Omental fat pad (tissue), 4 donors: ENCODE measurements at places on chromosomes 3 and 15.

GRCh38 chr3:66933233-66933632 is 64.9 kb upstream of the KBTBD8 start:
- no peak for DNase-seq

DNA sequence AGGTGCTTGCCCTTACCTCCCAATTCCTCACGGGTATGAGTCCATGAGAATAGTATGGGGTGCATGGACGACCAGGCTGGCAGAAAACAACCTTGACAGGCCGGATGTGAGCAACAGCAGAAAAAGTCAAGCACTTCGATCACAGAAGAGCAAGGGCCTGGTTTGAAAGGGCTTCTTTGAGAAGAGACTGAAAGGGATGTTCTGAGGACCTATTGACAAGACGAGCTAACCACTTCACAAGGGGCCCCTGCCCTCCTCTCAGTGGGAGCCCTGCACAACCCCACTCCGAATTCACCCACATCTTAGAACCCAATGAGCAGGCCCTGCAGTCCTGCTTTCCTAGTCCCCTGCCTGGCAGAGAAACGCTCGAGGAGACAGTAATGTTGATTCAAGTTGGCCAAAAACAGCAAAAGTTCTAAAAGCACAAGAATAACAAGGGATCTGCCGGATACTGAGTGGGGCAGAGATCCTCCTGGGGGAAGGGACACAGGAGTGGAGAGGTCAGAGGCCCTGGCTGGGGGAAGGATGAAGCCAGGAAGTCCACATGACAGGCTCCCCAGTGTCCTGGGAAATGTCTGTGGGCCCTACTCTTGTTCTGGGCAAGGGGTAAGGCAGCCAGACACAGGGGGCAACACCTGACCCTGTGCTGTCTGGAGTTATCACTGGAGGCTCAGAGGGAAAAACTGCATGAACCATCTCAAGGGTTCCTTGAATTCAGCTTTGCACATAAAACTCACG is 14.8 kb upstream of the CX3CR1 start:
- no peak for DNase-seq

GRCh38 chr3:190088890-190089289 is 31.8 kb downstream of the P3H2 start:
- no peak for DNase-seq

GRCh38 chr3:185813691-185814215 is 11.1 kb downstream of the IGF2BP2 start:
- DNase-seq: no peak

DNA sequence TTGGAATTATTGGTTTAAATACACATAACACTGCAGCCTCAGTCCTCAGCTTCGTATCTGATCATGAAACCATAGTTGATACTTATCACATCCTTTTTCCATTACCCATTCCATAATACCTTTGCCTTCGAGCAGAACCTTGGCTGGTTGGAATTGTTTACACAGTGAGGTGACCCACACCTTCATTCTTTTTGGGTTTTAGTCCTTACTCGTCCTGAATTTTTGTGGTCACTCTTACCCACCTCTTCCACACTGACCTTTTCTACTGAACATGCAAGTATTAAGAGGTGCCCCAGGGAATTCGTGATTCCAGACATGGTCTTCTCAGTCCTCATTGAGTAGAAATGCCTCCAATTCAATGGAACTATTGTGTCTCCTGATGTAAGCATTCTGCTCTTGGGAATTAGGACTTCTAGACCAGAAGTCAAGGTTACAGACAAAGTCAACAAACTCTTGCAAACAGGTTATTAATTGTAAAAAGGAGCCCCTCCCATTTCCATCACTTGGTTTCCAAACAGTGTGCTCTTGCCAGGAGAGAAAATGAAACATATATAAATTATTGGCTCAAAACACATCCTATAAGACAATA is 37.7 kb downstream of the SCN11A start:
- no peak for DNase-seq

DNA sequence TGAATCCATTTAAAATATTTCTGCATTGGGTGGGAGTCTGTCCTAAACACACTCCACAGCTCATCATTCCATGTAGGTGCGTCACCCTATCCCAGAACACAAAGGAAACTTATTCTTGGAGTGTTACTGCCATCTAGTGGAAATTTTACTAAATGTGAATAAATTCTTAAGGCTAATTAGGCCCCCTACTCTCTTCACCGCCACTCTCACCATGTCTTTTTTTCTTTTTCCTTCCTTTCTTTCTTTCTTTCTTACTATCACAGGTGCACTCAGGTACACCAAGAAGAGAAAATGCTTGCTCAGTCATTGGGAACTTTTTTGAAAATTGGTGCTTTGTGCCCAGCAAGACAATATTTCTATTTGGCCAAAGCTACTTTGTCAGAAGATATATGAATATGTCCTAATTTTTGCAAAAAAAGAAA is 26.4 kb upstream of the ATP8B4 start:
- no peak for DNase-seq

DNA sequence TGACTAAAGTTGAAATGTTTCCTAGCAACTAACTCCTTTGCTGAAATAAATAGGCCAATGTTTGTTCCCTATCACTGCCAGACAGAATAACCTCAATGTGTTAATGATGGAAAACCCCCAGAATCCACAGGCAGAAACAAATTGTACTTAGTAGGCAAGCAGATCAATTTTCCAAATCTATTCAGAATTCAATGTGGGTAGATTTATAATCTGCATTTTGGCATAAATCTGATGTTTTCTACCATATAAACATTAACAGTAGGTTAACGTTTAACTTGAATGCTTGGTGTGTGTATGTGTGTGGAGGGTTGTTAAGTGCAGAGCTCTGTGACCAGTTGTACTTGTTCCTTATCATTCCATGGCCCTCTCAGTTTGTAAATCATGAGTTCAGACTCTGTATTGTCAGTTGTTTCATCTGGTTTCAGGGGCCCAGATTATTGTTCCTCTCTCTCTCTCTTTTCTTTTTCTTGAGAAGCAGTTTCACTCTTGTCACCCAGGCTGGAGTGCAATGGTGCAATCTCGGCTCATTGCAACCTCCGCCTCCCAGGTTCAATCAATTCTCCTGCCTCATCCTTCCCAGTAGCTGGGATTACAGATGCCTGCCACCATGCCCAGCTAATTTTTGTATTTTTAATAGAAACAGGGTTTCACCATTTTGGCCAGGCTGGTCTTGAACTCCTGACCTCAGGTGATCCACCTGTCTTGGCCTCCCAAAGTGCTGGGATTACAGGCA is 32.8 kb downstream of the PLSCR1 start:
- no peak for DNase-seq

DNA sequence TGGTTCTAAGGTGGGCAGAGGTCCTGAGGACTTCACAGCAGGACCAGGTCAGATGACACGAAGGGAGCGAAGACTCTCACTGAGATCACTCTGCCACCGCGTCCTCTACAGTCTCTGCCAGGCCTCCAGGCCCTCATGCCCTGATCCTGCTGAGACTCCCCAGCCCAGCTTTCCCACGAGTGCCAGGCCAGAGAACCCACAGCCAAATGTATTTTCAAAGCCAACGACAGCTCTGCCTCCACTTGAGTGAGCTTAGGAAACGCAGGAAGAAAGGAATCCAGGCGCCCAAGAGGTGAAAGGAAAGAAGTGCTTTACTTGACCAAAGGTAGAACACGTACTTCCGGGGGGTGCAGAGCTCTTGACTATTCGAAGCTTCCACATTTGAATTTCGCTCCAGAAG is 275.0 kb downstream of the XXYLT1 start:
- DNase-seq: no peak

GRCh38 chr3:123406598-123406997 is 42.3 kb downstream of the ADCY5 start:
- DNase-seq: no peak

DNA sequence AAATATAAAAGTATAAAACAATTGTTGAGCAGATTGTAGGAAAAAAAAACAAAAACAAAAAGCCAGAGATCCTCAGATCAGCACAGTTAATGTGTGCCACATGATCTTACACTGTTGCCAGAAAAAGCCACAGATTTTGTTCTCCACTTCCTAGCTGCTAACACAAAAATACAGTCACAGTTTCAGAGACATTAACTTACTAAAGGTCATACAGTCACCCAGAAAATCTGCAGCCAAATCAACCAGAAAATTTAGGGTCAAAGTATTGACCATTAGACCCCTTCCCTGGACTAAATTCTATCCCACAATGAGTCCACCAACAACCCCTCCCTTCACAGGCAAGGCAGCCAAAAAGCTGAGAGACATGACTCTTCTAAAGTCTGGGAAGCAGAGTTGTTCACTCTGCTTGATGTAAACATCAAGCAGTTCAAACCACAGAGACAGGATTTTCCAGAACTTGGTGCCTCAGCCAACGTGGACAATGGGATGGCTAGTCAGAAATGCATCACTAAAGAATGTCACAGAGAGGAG is 59.1 kb downstream of the SST start:
- no peak for DNase-seq

DNA sequence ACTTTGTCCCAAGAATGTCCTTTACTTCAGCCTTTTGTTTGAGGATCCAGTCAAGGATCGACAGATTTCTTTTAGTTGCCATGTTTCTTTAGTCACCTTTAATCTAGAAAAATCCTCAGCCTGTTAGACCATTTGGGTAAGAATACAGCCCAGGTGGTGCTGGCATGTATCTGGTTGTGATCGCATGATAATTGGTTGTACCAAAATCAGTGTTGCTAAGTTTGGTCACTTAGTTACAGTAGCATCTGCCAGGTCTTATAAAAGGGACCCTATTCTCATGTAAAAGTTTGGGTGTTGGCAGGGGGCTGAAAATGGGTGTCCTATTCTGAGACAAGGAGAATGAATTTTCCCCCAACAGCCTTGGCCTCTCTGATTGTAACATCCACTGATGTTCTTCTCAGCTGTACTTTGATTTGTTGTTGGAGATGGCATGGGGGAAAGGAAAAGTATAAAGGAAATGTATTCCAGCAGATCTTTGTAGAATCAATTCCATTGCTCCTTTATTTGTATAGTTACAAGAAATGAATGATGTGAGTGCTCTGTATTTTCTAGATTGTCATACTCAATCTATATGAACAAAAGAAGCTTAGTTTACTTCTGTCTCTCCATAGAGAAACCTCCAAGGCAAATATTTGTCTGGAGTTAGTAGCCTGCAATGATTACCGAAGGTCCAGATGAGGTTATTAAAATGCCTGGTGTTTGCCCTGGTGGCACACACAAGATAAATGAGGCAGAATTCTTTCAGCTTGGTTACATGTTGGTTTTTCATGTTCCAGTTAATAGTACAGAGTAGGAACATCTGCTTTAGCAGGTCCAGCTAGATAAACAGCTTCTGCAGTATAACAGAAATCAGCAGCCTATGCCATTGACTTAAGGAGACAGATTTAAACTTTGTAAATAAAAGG is 65.7 kb downstream of the CMTM8 start:
- DNase-seq: no peak

- DNase-seq: no peak
Observed at GRCh38 chr3:39088456-39088855, 19.0 kb downstream of the GORASP1 start.

DNA sequence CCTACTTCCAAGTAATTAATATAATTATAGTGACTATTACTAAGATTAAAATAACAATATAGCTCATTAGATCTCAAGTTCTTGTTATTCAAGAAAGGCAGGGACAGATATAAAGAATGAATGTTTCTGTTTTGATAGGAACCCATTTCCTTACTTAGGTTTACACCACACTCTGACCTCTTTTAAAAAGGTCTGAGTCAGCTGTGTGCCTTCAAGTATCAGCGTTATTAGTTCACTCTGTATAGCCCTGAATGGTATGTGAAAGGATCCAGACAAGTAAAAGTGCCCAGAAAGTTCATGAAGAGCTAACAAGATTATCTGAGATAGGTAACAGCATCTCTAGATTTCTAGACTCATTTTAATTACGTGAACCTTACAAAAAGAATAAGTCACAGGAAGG is 28.9 kb downstream of the PDCD10 start:
- no peak for DNase-seq
